Smooth muscle cell of the brain vasculature (primary cell): ENCODE measurements at places on chromosomes 16 and 17.

DNA sequence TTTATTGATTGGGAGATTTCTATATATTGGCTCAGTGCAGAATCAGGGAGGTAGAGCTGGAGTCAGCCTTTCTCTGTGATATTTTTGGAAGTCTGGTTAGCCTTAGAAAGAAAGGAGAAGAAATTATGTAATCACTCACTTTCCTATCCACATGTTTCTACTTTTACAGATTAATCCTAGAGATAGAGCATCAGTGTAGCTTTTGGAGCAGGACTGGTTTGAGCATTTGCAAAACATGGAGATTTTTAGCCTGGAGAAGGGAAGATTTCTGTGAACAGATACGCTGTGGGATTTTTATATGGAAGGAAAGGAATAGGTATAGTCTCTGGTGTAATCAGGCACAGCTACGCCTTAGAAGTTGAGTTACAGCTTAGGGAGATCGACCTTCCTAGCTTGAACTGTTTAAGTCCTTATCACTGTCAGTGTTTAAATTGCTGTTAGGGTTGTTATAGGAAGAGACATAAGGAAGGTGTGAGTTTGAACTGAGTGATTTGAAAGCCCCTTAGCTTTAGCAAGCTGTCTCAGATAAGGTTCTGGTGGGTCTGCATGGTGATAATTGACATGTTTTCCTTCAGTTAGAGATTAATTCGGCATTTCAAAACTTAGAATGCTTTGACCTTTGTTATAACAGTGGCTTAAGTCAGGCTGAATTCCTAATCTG is 20.5 kb downstream of the METTL9 start:
- no peak for DNase-seq

- DNase-seq, result no peak
Measured at GRCh38 chr16:21722771-21723455, 59.1 kb downstream of the OTOA start.

- DNase-seq, result no peak
Measured at GRCh38 chr16:1262846-1263221, 7.0 kb downstream of the TPSD1 start.

- DNase-seq, result peak; percentile 85
Measured at GRCh38 chr17:37488009-37488604, 1.6 kb upstream of the DUSP14 start.

- no peak for DNase-seq
Measured at GRCh38 chr17:63247706-63248105, 198.4 kb downstream of the CYB561 start.

- DNase-seq, result no peak
Measured at GRCh38 chr16:31229501-31229900, 12.6 kb upstream of the PYDC1 start.

DNA sequence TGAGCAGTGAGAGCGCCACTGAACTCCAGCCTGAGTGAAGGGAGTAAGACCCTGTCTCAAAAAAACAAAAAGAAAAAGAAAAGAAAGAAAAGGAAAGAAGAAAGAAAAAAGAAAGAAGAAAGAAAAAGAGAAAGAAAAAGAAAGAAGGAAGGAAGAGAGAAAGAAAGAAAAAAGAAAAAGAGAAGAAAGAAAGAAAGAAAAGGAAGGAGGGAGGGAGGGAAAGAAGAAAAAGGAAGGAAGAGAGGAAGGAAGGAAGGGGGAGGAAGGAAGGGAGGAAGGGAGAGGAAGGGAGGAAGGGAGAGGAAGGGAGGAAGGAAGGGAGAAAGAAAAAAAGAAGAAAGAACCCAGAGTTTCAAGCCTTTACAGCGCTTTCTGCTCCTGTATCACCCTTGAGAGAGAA is 19.1 kb downstream of the GINS3 start:
- DNase-seq, result no peak

- no peak for DNase-seq
Measured at GRCh38 chr17:61254904-61255303, 144.7 kb upstream of the TBX2 start.

GRCh38 chr17:59488805-59489204 is 76.6 kb upstream of the DHX40 start:
- DNase-seq, result no peak

- no peak for DNase-seq
Measured at GRCh38 chr17:28397687-28398279, 8.2 kb downstream of the SLC46A1 start.

- no peak for DNase-seq
Measured at GRCh38 chr16:66471716-66472393, 44.8 kb downstream of the BEAN1 start.

DNA sequence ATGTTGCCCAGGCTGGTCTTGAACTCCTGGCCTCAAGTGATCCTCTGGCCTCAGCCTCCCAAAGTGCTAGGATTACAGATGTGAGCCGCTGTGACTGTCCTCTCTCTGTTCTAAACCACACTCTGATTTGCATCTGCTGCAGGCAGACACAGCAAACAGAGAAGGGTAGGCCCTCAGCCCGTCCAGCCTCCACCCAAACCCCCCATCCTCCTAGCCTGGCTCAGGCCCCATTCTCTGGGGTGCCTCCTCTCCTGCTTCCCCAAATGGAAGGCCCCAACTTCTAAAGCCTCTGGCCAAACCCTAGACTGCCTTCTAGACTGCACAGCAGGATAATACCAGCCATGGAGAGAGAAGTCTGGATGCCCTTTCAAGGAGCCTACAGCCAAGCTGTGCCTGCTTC is 4.1 kb upstream of the GFAP start:
- DNase-seq, result no peak

GRCh38 chr17:67272312-67273047 is 27.5 kb upstream of the HELZ start:
- DNase-seq, result no peak

DNA sequence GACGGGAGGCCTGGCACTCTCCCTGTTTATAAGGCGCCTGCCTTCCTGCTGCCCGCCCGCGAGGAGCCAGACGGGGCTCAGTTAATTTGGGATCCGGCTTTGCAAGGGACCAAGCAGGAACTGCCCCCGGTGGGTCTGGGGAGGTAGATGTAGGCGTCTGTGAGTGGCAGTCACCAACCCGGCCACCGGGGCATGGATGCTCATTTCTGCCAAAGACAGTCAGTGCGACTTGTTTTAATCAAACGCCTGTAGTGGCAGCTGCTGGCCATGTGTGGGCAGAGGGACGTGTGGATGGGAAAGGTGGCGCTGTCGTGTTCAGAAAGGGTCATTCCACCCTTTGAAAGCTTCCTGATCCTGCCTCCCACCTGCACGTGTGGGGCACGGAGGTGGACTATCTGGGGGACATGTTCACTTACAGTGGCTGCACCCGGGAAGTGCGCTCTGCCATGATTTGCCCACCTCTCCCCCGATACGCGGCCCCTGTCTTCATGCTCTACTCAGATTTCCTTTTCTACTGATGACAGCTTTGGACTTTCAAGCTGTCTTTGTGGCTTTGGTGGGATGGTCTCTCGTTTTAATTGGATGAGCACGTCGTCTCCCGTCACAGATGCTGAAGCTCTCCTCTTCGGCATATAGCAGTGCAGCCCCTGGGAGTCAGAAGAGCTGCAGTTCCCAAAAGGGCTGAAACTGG is 60.3 kb upstream of the CIBAR2 start:
- no peak for DNase-seq

DNA sequence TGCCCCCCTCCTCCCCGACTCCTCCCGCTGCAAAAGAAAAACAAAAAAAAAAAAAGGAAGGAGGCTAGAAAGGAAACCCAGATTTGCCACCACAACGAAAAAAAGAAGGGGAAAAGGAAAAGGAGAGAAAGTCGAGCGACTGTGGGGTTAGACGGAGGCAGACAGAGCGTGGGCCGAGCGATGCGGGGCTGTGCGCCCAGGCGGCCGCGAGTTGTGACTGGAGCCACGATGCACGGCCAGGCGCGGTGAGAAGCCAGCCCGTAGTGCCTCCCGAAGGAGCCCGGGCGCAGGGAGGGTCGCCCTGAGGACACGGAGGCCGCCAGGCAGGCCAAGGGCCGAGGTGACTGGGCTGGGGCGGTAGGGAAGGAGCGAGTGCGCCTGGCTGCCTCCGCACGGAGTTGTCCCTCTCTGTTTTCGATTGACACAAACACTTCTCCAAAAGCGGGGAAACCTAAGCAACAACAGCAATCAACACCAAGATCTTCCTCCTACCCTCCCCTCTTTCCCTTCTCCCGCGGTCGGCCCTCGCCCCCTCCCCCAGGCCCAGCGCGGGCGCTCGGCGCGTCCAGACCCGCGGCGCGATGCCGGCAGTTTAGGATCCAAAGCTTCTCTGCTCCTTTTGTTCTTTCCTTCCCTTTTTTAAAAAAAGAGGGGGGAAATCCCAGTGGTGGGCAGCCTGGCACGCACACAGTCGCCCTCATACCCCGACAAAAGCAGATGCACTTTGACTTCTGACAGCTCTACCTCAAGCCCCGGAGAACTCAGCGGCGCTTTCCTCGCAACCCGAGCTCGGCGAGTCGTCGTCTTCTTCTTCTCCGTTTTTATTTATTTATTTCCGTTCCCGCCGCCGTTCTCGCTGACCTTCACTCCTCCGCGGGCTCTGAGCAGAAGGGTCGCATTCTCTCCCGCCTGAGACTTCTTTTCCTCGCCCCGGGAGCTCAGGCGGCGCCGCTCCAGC is at the start of gene LHX1:
TSS of gene LHX1 (plus strand) at position 475 of the 958 bp plus-strand sequence. CDS start 723 bp downstream, outside the sequence.
- no peak for DNase-seq

GRCh38 chr16:57374067-57374534 is 1.8 kb downstream of the CX3CL1 start:
- no peak for DNase-seq

DNA sequence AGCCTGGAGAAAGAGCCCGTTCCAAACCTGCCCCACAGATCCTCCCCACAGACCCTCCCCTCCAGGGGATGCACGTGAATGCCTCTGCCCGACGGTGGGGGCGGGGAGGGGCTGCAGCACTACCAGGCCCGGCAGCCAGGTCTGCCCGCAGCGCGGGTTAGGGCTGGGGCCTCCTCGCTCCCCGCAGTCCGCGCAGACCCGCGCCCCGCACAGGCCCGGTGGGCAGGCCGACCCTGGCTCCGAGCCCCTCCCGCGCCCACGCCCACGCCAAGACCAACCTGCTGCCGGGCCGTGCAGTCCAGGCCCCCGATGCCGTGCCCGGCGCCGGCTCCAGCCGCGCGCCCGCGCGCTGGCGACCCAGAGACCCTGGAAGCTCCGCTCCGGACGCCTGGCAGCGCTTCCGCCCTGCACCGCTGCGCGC is at the start of gene RPUSD1:
TSS of gene RPUSD1 (minus strand) at position 404 of the 421 bp plus-strand sequence. CDS start 644 bp downstream, outside the sequence.
- DNase-seq, result no peak

DNA sequence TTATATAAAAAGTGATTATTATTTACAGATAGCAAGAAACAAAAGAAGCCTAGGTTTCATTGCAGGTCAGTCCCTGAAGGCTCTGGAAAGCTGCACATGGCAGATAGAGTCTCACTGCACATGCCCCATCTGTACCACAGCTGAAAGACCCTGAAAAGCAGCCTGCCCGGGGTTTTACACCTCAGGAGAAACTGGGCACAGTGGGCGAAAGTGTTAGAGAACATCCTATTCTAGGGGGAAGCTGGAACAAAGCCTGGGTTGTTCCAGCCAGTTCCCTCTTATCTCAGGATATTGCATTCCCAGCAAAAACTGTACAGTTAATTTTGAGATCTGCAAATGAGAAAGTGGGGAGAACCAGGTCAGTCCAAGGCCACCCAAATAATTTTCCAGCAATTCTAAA is 419.7 kb downstream of the CNTNAP4 start:
- DNase-seq, result no peak

- DNase-seq, result no peak
Measured at GRCh38 chr17:59812139-59812538, 80.6 kb downstream of the TUBD1 start.

DNA sequence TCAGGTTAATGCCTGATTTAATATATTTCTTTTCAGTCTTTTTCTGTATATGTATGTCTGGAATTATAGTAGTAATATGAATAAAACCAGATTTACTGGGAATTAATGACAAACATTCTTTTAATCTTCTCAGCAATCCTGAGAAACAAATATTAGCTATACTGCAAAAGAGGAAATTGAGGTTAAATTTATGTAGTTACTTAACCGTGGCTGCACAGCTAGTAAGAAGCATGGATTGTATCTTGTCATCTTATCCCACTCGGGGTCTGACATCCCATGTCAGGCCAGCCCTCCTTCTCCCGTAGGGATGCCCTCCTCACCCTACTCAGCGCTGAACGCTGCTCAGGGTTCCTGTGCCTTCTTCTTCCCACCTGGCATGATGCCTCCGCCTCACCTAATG is 143.0 kb downstream of the FTO start:
- no peak for DNase-seq

DNA sequence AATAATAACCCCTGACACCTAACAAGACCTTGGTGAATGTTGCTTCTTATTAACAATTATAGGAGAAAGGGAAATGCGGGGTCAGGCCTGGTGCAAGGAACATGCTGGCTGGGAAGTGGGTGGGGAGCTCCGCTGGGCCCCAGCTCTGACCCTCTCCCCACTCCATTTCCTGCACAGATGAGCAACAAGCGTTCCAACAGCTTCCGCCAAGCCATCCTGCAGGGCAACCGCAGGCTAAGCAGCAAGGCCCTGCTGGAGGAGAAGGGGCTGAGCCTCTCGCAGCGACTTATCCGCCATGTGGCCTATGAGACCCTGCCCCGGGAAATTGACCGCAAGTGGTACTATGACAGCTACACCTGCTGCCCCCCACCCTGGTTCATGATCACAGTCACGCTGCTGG is 23.0 kb downstream of the RHBDL3 start:
- DNase-seq, result no peak

DNA sequence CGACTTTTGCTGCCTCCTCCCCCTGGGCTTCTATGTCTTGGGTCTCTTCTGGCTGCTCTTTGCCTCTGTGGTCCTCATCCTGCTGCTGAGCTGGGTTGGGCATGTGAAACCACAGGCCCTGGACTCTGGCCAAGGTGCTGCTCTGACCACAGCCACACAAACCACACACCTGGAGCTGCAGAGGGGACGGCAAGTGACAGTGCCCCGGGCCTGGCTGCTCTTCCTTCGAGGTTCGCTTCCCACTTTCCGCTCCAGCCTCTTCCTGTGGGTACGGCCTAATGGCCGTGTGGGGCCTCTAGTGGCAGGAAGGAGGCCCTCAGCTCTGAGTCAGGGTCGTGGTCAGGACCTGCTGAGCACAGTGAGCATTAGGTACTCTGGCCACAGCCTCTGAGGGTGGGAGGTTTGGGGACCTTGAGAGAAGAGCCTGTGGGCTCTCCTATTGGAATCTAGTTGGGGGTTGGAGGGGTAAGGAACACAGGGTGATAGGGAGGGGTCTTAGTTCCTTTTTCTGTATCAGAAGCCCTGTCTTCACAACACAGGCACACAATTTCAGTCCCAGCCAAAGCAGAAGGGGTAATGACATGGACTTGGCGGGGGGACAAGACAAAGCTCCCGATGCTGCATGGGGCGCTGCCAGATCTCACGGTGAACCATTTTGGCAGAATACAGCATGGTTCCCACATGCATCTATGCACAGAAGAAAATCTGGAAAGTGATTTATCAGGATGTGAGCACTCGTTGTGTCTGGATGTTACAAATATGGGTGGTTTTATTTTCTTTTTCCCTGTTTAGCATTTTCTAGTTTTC is 2.3 kb downstream of the GP1BA start:
- no peak for DNase-seq

- no peak for DNase-seq
Measured at GRCh38 chr16:52436339-52437276, 110.3 kb downstream of the TOX3 start.

GRCh38 chr16:80407265-80407987 is 133.4 kb upstream of the DYNLRB2 start:
- DNase-seq, result no peak

- DNase-seq, result no peak
Measured at GRCh38 chr17:27552276-27552732, 78.7 kb upstream of the LGALS9 start.
